ENCODE measurements at places on chromosomes 2 and 18. TPM values are rescaled to one million over a fixed set of nuclear protein-coding genes. Genes with fewer than 3 reads are reported as not detected.

The SCN7A gene
- total RNA-seq = not detected

The IL36B gene
- not detected for total RNA-seq

The CDH19 gene
- total RNA-seq = not detected

The NR4A2 gene
- total RNA-seq = 0.31 TPM

The SERPINB2 gene
- total RNA-seq = 59.3 TPM

The SLC16A14 gene
- 0.34 TPM for total RNA-seq

The RTP5 gene
- not detected for total RNA-seq

The LANCL1 gene
- total RNA-seq = 44.6 TPM

The PLGLB2 gene
- 4.1 TPM for total RNA-seq

The DIPK1C gene
- total RNA-seq = not detected

The SLC5A7 gene
- not detected for total RNA-seq

The DPP10 gene
- total RNA-seq = 0.78 TPM

The CXCR2 gene
- not detected for total RNA-seq

The INSIG2 gene
- 6.1 TPM for total RNA-seq

The INHBB gene
- not detected for total RNA-seq

The CRYGA gene
- total RNA-seq = not detected

The UGT1A8 gene
- not detected for total RNA-seq

The PLGLB1 gene
- total RNA-seq = 0.55 TPM

The TNS1 gene
- total RNA-seq = 0.39 TPM

The NT5C1B gene
- total RNA-seq = not detected

The SNED1 gene
- total RNA-seq = 1.2 TPM

The G6PC2 gene
- not detected for total RNA-seq

The HNMT gene
- 3.4 TPM for total RNA-seq

The SCG2 gene
- total RNA-seq = not detected

The MYO1B gene
- total RNA-seq = 244 TPM

The ABCG8 gene
- total RNA-seq = not detected

The VSNL1 gene
- 12.8 TPM for total RNA-seq

The ABCG5 gene
- total RNA-seq = not detected

The ALPG gene
- not detected for total RNA-seq

The KCNE4 gene
- not detected for total RNA-seq

The ONECUT2 gene
- under 0.01 TPM for total RNA-seq

The CMPK2 gene
- total RNA-seq = 0.19 TPM

The MOGAT1 gene
- not detected for total RNA-seq

The ALKAL2 gene
- total RNA-seq = not detected

The PSMA8 gene
- total RNA-seq = not detected

The GPR155 gene
- 2.0 TPM for total RNA-seq

The LRATD1 gene
- 8.1 TPM for total RNA-seq

The AQP12A gene
- not detected for total RNA-seq

The CFAP221 gene
- total RNA-seq = not detected

The NYAP2 gene
- total RNA-seq = not detected
